ENCODE measurements at places on chromosomes 1 and 21.

- no peak for DNase-seq
These were observed 106.7 kb upstream of the ADAR start for GRCh38 chr1:154714638-154715037.

GRCh38 chr1:23118957-23119792 is 49.5 kb downstream of the LUZP1 start:
- no peak for DNase-seq

GRCh38 chr1:113405573-113405972 is 15.3 kb downstream of the MAGI3 start:
- DNase-seq: no peak

GRCh38 chr21:36425286-36425685 is 40.1 kb downstream of the CHAF1B start:
- DNase-seq: no peak

- no peak for DNase-seq
These were observed 371.7 kb upstream of the BRINP3 start for GRCh38 chr1:190849346-190849745.
